ENCODE measurements at places on chromosomes 6 and 20.

DNA sequence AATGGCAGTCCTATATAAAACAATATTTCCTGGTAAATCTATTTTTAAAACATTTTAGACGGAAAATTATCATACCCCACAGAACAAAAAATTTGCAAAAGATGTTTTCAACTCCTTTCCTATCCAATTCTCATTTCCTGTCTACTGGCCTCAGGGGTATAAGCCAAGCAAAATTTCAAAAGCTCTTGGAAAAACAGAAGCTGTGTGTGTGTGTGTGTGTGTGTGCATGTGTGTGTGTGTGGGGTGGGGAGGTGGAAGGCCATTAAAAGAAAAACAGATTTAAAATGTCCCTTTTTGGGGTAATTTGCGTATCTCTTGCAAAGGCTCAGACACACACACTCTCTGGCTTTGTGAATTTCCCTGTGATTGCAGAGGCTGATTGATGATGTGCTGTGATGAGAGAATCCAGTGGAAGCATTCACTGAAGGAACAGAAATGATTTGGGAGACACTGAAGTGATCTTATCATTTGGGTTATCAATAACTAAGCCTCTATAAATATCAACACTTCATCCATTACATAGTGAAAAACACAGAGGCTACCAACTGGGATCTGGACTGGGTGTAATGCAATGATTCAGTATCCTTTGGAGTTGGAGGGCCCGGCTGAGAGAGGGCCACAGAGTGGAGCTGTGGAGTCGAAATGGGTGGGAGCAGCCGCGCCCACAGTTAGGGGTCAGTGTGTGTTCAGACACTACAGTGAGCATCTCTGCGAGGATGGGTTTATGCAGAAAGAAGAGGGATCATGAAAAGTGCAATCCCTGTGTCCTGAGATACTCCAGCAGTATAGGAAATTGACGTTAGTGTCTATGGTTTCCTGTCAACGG lies 106.8 kb upstream of the PREP start:
- DNase-seq = no peak

DNA sequence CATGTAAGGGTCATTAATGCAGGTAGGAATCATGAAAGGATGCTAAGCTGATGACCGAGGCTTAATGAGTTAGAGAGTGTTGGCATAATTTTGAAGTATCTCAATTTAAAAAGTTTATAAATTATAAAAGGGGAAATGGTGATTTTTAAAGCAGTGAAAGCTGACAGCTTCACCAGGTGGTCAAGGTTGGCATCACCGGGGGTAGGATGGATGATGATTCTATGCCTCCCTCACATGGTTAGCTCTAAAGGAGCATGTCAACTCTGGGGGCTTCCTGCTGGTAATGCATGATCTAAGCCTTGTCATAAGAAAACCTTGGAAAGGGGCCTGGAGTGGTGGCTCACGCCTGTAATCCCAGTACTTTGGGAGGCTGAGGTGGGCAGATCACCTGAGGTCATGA lies 89.2 kb upstream of the MARCKS start:
- no peak for DNase-seq

GRCh38 chr6:31645325-31645724 lies 7.1 kb downstream of the BAG6 start:
- no peak for DNase-seq

DNA sequence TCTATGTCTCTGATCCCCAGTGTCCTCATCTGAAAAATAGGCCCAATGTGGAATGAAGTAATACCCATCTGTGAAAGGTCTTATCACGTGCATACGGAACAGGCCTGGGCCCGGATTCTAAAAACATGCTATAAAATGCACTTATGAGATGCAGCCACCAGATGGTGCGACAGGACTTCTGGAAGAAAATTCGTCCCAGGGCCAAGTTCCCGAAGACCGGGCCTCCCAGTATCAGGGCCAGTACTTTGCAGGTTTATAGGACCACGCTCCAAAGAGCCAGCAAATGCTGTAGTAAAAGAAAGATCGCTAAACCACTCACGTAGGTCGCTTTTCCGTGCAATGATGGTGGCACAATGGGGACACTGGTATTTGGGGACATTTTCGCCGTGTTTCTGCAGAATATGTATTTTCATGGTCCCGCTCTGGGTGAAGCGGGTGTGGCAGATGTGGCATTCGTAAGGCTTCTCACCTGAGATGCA lies 10.6 kb downstream of the CTCFL start:
- no peak for DNase-seq

DNA sequence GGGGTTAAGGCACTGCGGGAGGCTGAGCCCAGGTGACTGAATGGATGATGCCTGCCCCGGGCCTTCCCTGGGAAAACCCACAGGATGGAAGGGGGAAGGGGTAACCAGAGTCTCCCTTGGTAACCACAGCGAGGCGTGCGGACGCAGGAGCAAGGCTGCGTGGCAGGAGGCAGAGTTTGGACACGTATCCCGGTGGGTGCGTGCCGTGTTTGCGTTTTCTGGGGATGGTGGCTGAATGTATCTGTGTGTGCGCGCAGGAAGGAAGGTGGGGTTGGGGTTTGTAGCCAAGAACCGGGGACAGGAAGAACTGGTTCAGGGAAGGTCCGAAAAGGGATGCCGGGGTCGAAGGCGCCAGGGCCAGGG lies 1.8 kb downstream of the MDGA1 start:
- DNase-seq = no peak

DNA sequence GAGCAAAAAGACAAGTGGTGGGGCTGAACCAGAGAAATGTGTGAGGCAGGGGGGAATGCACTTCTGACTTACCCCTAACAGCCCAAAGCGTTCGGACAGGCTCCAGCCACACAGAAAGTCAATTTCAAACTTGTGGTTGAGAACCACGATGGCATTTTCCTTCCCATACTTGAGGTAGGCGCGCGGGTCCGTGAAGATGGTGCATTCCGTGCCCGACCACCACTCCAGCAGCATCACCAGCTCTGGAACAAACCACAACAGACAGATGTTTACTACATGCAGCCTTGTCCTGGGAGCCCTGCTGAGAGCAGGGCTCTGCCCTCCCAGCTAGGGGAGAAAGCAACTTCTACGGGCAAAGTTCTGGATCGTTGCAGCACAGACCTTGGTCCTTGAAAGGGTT lies 107.7 kb downstream of the AGPAT4 start:
- DNase-seq = no peak

DNA sequence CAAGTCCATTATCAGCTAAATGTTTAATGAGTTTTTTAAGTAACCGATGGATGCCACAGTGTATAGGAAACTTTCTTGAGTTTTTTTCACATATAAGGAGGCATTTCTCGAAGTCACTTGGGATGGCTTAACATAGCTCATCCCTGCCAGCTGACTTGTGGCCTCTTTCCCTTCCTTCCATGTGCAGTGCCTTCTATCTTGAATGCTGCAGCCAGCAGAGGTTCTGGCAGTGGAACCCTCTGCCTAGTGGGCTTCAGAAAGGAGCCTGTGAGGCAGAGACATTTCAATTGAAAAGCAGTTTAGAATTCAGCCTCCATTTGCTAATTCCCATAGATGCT lies 51.9 kb downstream of the AKAP12 start:
- no peak for DNase-seq

- DNase-seq = no peak
Measured at GRCh38 chr6:137025786-137026730, 18.7 kb downstream of the IL20RA start.

DNA sequence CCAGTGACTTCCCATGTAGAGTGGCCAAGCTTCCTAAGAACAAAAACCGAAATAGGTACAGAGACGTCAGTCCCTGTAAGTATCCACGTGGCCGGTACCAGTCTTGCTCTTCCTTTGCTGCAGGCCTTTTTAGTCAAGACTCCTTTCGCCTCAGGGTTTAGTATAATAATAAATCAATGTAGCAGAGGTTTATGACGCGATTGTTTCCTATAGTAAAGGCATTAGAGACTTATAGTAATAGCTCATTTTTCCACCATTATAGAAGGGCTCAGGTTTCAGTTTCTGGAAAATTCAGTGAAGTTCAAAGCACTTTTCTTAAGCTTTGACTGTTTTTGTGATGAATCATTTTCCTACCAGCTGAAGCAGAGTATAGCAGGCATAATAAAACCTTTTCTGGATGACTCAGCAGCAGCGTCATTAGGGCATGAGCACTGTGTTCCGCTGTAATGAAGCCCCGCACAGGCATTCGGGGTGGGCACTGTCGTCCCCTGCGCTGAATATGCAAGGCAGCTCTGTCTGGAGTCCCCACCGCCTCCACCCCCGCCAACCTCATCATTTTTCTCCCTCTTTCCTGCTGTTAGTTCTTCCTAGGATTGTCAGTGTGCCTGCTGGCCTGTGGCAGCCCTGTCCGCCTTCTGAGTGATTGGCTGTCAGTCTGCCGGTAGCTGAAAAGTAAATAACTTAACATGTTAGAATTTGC lies 51.3 kb downstream of the PTPN1 start:
- DNase-seq = peak; percentile 89

DNA sequence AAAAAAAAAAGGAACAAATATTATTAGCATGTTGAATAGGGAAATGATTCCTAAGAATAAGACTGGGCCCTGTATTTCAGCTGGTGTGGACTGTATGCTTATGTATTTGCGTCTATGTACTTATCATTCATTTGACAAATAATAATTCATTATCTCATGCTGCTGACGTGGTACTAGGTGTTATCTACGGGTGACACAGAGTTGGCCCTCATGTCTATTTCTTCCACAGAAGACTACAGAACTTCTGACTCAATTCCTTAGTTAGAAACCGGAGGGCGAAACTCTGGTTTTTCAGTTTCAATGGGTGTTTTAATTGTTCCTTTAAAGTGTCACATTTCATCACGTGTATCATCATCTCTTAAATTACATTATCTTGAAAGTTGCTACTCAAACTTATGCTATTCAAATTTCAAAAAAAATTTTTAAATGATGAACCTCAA lies 305.9 kb downstream of the CLIC5 start:
- DNase-seq = no peak
